Bladder microvascular endothelial cell (primary cell): ENCODE measurements at places on chromosomes 5 and 9. TPM values are rescaled to one million over a fixed set of nuclear protein-coding genes. Genes with fewer than 3 reads are reported as not detected.

Gene SURF2
- total RNA-seq: 10.4 and 12.6 TPM in 2 replicates

Gene CETN3
- 9.9 and 17.4 TPM in 2 replicates for total RNA-seq

Gene TAF1L
- total RNA-seq: under 0.01 TPM in 1 of 2 replicates, not detected in the other

Gene CACFD1
- 4.7 and 30.5 TPM in 2 replicates for total RNA-seq

Gene INSYN2B
- 0.81 and 9.8 TPM in 2 replicates for total RNA-seq

Gene DEPDC1B
- 6.6 and 10.5 TPM in 2 replicates for total RNA-seq

Gene LMX1B
- total RNA-seq: not detected in 2 replicates

Gene SPATA6L
- total RNA-seq: 0.97 and 6.7 TPM in 2 replicates

Gene IL3
- total RNA-seq: not detected in 2 replicates

Gene PCDHB2
- total RNA-seq: 0.81 and 2.3 TPM in 2 replicates

Gene THG1L
- total RNA-seq: 4.8 and 11.8 TPM in 2 replicates

Gene GPR151
- not detected in 2 replicates for total RNA-seq

Gene CTXN3
- not detected in 2 replicates for total RNA-seq

Gene GTF2H2
- 6.5 and 16.0 TPM in 2 replicates for total RNA-seq

Gene DMRT2
- total RNA-seq: not detected in 2 replicates

Gene SYK
- not detected in 2 replicates for total RNA-seq

Gene OR5C1
- total RNA-seq: not detected in 2 replicates

Gene CSF1R
- not detected in 2 replicates for total RNA-seq

Gene OR1J2
- total RNA-seq: 0.13 TPM in 1 of 2 replicates, not detected in the other

Gene SKP1
- 124 and 322 TPM in 2 replicates for total RNA-seq

Gene TSSK1B
- not detected in 2 replicates for total RNA-seq

Gene IL5
- total RNA-seq: not detected in 2 replicates

Gene ZNF483
- total RNA-seq: 0.81 and 2.1 TPM in 2 replicates

Gene SLCO6A1
- not detected in 2 replicates for total RNA-seq

Gene PDE6A
- total RNA-seq: 0.06 TPM in 1 of 2 replicates, not detected in the other

Gene SLC6A18
- not detected in 2 replicates for total RNA-seq

Gene KLF4
- 0.65 and 1.6 TPM in 2 replicates for total RNA-seq

Gene PCDHB5
- 0.32 and 3.6 TPM in 2 replicates for total RNA-seq

Gene SHISAL2B
- not detected in 2 replicates for total RNA-seq

Gene ADGRV1
- under 0.01 and 0.06 TPM in 2 replicates for total RNA-seq

Gene PFN3
- total RNA-seq: not detected in 2 replicates

Gene HARS1
- 60.2 and 70.4 TPM in 2 replicates for total RNA-seq

Gene SLC4A9
- under 0.01 and 0.19 TPM in 2 replicates for total RNA-seq

Gene C6
- total RNA-seq: not detected in 2 replicates

Gene FABP6
- total RNA-seq: not detected in 2 replicates
